Fibroblast of mammary gland (primary cell): ENCODE measurements at places on chromosomes 6 and 20.

DNA sequence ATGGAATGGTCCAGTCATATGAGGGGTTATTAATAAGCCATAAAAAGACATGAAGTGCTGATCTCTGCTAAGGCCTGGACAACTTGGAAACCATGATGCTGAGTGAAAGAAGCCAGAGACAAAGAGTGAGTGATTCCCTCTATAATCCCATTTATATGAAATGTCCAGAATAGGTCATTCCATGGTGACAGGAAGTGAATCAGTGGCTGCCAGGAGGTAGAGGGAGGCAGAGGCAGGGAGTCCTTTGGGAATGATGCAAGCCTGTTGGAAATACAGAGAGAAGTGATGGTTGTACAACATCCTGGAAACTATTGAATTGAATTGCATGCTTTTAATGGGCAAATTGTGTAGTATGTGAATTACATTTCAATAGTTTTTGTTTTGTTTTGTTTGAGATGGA is 26.4 kb downstream of the ANKRD60 start:
- no peak for DNase-seq

- no peak for DNase-seq
Measured at GRCh38 chr20:33584976-33585375, 77.2 kb upstream of the C20orf144 start.

DNA sequence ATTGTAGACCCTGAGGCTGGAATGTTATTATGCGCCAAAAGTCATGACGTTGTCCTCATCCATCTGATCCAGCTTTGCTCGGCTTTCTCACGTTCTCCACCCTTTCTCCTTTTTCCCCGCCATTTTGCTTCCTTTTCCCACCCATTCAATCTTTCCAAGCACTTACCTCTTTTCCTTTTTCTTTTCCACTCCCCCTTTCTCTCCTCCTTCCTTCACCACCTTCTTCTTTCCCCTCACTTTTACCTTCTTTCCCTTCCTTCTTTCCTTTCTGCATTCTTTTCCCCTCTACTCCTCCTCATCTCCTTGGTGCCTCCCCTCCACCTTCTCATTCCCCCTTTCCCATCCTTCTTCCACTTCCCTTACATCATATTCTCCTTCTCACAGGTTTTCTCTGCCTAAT is 304.8 kb upstream of the TSHZ2 start:
- no peak for DNase-seq

- DNase-seq, result no peak
Measured at GRCh38 chr20:48763216-48763914, 64.4 kb downstream of the PREX1 start.

- no peak for DNase-seq
Measured at GRCh38 chr20:59071216-59071615, 28.6 kb upstream of the PRELID3B start.

DNA sequence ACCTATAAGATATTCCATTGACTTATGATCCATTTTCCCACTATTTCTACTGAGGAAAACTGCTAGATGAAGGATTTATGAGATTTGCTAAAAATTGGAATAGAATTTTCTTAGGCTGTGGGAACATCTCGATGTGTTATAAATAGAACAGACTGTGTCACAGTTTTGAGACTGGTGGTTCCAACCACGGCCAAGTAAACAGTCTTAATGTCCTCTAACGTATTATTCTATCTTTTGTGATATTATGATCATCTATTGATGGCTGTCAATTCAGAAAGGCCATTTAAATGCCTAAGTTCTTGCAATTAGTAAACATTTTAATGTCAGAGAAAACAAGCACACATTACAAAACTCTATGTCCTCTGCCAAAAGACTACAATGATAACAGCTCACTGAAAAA is 71.5 kb upstream of the PLN start:
- DNase-seq, result no peak

- peak; percentile 25 for DNase-seq
Measured at GRCh38 chr6:31270788-31271640, 878 bp downstream of the HLA-C start.

DNA sequence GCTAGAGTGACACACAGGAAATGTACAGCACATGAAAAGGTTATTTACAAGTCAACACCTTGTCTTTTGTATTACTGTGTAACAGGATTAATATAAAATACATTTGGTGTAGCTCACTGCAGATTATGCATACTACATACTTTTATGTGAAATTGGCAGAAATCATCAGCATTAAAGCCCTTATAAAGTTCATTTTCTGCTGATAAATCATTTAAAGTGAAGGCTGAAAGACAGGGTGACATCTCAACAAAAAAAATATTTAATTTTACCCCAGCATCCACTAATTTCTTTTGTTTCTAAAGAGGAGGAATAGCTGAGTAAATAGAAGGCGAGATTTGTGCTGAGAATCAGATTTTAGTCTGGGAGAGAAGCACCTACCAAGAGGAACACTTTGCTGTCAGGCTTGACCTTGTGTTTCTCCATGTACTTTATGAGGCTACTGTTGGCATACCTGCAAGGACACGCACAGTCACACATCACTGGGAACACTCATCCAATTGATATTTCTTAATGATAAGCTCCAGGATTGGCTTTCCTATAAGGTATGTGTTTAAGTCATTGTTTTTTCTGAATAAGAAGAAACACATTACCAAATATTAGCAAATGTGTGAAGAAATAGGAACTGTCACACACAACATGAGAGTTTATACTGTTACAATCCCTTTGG is 146.6 kb upstream of the SLC22A16 start:
- no peak for DNase-seq

DNA sequence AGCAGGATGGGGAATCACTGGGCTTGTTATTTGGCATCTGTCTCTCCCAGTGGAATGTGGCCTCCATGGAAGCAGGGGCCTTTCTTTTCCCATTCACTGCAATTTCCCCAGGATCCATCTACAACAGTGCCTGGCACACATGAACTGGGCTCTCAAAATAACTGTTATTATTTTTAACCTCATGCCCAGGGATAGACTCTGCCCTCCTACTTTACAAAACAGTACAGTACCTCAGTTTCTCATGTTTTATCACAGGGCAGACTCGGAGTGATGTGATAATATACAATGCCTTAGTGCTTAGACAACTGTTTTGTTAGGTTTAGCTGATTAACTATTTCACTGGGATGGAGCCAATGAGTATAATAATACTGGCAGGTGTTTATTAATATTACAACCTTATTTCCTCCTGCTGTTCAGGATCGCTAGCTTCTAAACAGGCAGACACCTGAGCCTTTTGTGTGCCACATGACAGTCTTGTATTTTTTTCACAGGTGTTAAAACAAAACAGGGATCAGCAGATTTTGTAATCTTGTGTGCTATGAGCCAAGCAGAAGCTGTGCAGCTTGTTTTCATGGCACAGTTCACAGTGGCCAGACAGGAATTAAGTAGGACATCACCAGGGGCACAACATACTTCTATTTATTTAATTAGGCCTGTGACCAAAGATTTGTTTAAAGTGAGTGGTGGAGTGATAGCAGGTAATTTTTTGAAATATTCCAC is 157.7 kb upstream of the EYA4 start:
- DNase-seq, result no peak

- no peak for DNase-seq
Measured at GRCh38 chr20:64114356-64114971, 7.1 kb upstream of the NPBWR2 start.

- no peak for DNase-seq
Measured at GRCh38 chr6:69581581-69581980, 215.2 kb downstream of the LMBRD1 start.

- no peak for DNase-seq
Measured at GRCh38 chr20:1665345-1665744, 7.8 kb upstream of the SIRPG start.

GRCh38 chr6:36039112-36039511 is 11.5 kb downstream of the MAPK14 start:
- DNase-seq, result no peak

DNA sequence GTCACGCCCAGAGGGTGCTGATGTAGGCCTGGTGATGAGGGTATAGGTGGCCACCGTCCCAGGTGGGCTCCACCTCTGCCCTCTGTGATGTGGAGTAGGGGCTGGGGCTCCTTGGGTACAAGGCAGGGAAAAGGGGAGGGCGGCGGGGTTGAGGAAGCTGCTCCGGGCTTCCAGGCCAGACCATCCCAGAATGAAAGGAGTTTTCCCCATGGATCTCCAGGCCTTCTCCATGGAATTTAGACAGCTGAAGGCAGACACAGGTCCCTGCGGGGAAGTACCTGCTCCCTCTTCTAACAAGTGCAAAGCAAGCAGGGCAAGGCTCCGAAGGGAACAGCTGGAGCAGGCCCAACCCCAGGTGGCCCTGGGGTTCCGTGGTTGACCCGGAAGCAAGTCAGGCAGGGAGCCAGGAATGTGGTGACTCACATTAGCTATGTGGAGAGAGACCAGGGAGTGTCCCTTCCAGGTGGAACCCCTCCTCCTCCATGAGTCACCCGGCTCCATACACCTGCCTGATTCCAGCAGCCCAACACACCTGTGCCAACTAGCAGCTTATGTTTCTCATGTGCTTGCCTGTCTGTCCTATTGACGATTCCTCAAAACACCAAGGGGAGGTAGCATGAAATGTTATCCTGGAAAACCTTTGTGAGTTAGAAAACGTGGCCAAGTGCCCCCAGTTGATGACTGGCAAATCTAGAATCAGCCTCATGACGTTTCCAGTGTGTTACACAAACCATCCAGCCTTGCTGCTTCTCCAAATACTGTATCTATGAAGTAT is 59.7 kb upstream of the SNX9 start:
- DNase-seq, result peak; percentile 66

- no peak for DNase-seq
Measured at GRCh38 chr6:7050004-7050403, 57.8 kb upstream of the RREB1 start.

DNA sequence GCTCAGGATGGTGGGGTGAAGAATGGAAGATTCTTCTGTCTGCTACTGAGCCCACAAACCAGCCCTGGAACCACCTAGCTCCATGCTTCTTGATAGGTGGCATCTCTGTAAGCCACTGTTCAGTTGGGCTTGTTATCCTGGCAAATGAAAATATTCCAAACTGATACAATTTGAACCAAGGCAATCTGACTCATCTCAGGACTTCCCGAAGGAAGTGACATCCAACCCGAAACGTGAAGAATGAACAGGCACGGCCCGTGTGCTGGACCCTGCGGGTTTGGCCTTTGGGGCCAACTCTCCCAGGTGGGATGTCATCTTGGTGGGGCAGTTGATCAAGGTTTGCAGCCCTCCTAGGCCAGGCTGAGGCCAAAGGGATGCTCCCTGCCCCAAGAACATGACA is 160.3 kb downstream of the PREX1 start:
- DNase-seq, result no peak

DNA sequence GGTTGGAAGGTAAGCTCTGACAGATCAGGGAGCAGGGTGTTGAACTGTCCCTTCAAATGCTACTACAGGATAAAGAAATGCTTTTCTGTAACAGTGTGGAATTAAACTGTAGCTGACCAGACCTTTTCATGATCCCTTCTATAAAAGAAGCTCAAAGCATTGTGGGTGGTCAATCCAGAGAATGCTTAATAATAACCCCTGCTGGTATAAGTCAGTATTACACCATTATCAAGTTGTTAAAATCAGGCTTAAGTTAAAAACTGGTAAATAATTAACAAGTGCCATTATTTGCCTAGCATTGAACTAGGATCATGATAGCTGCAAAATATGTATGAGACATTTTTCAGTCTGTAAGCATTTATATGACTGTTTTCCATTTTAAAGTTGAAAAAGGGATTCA is 468.9 kb downstream of the PKHD1 start:
- DNase-seq, result peak; percentile 0

GRCh38 chr6:11424395-11425034 is 113.0 kb upstream of the TMEM170B start:
- DNase-seq, result no peak

- DNase-seq, result no peak
Measured at GRCh38 chr6:38175786-38176185, 356.3 kb downstream of the ZFAND3 start.

DNA sequence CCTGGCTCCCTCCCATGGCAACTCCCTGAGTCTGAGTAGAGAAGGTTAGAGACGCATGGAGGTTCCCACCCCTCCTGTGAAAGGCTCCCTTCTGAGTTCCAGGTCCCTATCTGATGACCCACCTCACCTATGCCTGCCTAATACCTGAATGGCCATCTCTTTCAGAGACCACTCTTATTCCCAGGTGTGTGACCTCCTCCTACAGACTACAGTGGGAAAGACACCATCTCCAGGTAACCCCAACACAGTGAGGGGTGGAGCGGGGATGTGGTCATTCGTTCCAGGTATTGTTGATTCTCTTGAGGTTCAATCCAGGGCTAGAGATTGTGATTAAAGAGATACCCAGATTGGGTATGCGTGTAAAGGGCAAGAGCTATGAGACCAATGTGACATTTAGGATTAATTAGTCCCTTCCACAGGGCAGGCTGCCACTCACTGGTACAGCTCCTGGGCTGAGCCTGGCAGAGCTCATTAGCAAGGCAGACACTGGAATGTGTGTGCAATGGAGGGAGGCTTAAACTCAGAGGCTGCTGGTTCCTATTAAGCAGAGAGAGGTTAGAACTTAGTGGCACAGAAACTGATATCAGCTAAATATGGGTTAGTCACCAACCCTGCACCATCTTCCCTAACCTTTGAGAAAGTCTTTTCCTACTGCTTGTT is 46.5 kb upstream of the IER3 start:
- DNase-seq, result no peak

GRCh38 chr20:57517904-57518303 is 7.0 kb downstream of the CTCFL start:
- DNase-seq, result no peak

- no peak for DNase-seq
Measured at GRCh38 chr20:47362361-47363219, 6.1 kb upstream of the ZMYND8 start.

DNA sequence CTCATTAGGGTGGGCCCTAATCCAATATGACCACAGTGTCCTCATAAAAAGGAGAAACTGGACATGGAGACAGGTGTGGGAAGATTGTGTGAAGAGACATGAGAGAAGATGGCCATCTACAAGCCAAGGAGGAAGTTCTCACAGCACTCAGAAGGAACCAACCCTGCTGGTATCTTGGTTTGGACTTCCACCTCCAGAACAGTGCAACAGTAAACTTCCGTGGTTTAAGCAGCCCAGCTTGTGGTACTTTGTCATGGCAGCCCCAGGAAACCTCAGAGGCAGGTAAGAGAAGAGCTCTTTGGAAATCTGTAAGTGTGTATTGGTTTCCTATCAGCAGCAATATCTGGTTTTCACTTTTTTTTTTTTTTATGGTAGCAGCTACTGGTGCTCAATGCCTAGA is 16.5 kb upstream of the CNKSR3 start:
- DNase-seq, result no peak

GRCh38 chr6:33815854-33816253 is 12.1 kb upstream of the MLN start:
- peak; percentile 18 for DNase-seq

- no peak for DNase-seq
Measured at GRCh38 chr20:24972341-24972740, 20.2 kb downstream of the APMAP start.
